ENCODE measurements at places on chromosomes 13 and 19.

DNA sequence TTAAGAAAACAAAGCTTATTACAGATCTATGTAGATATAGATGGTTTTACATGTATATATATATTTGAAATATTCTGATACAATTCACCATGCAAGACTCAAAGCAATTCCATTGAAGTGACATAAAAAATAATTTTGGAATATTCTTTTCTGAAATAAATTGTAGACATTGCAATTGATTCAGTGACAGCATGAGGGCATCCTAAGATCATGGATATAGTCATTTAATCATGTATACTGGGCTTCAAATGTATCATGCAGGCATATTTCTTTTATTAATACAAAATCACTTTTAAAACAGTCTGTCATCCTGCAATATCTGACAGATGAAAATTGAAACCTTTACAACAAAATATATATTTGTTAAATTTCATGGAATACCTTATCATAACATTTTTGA is 286.7 kb upstream of the SLITRK6 start:
- DNase-seq, result no peak

DNA sequence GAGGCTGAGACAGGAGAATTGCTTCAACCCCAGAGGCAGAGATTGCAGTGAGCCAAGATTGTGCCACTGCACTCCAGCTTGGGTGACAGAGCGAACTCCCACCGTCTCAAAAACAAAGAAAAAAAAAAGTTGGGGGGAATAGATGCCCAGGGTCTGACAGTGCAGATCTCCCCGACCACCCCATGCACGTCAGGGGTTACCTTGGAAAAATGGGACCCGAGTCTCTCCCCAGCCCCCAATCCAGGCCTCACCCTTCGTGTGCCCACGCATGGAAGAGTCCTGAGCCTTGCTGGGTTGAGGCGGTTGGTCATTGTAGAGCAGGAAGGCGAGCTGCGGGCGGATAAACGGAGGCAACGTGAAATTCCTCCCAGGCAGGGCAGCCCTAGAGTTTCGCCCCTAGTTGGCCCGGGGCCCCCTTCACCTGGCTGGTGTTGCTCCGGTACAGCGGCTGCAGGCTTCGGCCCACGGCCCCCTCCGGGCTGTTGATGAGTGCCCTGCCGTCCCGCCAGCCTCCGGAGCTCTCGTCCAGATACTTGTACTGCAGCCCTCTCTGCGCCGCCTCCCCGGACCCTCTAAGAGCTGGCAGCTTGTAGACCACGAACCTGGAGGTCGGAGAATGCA is 588 bp downstream of the DNASE2 start:
- DNase-seq, result no peak

DNA sequence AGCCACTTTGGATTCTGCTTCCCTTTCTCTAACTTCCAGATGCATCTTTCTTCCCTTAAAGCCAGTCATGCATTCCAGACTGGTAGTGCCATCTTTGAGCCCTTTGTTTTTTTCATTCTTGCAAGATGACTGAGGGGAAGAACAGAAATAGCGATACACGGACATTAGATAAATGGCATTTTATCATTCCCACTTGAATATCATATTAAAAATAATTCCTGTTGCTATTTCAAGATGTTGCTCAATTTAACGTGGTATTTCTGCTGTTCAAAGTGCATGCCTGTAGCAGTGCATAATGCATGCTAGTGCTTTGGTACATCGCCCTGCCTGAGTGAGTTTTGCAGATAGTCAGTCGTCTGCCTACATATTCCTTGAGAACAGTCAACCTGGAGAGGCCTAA is 140.6 kb upstream of the FRY start:
- no peak for DNase-seq

DNA sequence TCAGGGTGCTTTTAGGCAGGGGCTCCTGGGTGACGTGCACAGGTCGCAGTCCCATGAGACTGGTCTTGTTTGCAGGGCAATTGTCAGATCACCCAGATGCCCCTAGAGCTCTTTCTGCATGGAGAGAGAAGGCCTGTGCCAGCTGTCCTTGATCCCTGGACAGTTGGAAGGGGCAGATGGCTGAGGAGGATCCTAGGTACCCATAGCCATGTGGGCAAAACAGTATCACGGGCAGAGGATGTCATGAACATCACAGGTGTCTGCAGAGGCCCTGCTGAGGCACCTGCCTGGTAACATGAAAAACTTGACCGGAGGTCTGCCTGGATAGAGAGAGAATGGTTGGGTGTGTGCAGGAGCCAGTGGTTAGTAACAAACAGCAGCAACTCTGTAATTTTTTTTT is 99.3 kb downstream of the ZNF536 start:
- DNase-seq, result no peak

DNA sequence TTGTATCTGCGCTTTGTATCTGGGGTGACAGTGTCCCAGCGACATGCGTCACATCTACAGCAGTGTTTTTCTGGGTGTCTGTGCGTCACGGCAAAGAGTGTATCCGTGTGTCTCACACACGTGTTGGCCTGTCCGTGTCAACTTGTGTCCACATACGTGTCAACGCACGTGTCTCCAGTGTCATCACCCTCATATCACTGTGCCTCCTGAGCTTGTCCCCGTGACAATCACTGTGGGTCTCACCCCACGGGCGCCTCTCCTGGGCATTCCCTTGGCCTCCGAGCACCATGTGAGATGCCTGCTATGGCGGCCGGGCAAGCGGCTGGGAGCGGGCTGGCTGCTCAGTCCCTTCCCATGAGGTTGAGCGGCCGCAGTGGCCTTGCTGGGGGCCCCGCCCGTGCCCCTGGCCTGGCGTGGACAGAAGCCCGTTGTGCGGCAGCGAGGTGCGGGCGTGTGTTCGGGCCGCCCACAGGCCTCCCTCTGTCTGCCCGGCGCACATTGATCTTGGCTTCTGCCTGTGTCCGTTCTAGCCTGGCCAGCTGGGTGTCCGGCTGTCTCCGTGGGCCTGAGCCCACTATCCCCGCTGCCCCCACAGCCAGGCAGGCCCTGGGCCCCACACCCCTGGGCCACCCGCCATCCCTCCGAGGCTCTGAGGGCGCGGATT is 6.4 kb downstream of the NFIX start:
- no peak for DNase-seq

All from astrocyte of the cerebellum (primary cell).